ENCODE measurements at places on chromosomes 3 and 15.

- no peak for DNase-seq
These were observed 24.2 kb downstream of the PPM1L start for GRCh38 chr3:160780245-160780644.

DNA sequence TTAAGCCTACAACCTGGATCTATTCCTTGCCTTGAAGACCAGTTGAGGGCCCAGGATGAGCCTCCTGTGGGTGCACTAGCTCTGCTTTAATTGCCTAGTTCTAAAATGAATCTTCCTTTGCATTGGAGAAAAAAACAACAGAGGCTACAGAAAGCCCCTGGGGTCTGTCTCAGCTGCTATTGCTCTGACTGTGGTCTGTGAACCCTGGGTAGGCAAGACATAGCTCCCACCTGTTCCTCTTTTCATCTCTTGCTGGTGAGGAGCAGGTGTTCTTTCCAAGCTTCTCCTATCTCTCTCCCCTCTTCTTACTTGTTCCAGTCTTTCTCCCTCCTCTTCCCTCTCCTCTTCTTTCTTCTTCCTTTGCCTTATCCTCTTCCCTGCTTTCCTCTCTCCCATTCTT lies 28.8 kb downstream of the RBP2 start:
- DNase-seq = no peak

DNA sequence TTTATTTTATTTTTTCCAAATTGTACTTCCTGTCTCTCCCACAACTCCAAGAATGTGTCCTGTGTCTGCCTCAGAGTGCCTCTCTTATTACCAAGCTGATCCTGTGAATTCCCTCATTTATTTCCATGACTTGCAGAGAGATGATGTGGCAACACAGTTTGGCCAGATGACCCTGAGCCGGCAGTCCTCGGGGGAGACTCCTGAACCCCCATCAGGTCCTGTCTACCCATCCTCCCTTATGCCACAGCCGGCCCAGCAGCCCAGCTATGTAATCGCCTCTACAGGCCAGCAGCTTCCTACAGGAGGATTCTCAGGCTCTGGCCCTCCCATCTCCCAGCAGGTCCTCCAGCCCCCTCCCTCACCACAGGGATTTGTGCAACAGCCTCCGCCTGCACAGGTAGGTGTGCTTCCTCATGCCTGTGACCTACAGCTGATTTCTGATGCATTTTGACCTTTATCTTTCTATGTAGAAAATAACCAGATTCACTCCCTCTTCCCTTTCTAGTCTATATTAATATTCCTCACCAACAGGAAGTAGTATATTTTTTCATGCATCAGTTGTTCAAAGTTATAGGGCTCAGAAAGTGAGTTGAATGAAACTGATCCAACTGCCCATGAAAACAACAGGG lies 100.0 kb downstream of the ARPP21 start:
- no peak for DNase-seq

GRCh38 chr15:71597637-71598036 lies 212.7 kb upstream of the NR2E3 start:
- DNase-seq = no peak

DNA sequence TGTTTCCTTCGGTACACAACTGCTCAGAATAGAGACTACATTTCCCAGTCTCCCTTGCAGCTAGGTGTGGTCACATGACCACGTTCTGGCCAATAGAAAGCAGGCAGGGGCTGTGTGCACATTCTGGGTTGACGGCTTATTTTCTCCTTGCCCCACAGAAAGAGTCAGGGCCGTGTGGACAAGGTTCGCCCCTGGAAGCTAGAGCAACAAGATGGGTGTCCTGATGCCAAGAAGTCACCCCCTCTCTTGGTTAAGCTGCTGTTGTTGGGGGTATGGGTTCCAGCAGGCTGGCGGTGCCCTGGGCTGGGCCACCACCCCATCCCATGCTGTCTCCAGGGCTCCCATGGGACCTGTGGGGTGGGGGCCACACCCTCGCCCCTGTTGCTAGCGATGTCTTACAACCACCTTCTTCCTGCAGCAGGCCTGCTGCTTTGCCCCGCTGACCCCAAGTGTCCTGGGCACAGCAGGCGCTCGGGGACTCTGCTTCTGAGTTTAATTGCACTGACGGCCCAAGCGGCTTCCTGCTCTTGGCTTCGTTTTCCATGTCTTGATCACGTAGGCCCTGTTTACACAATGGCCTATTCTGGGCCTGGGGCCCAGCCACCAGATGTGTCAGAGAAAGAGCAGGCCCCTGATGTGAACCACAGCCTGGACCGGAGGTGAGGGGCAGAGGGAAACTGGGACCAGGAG lies 24.9 kb downstream of the ABTB1 start:
- DNase-seq = peak; percentile 86

GRCh38 chr3:42438193-42438592 lies 27.8 kb upstream of the LYZL4 start:
- DNase-seq = no peak

- DNase-seq = no peak
These were observed 622.2 kb downstream of the ZPLD1 start for GRCh38 chr3:103057003-103057402.

GRCh38 chr3:63193647-63194046 lies 84.5 kb upstream of the SYNPR start:
- peak; percentile 35 for DNase-seq

DNA sequence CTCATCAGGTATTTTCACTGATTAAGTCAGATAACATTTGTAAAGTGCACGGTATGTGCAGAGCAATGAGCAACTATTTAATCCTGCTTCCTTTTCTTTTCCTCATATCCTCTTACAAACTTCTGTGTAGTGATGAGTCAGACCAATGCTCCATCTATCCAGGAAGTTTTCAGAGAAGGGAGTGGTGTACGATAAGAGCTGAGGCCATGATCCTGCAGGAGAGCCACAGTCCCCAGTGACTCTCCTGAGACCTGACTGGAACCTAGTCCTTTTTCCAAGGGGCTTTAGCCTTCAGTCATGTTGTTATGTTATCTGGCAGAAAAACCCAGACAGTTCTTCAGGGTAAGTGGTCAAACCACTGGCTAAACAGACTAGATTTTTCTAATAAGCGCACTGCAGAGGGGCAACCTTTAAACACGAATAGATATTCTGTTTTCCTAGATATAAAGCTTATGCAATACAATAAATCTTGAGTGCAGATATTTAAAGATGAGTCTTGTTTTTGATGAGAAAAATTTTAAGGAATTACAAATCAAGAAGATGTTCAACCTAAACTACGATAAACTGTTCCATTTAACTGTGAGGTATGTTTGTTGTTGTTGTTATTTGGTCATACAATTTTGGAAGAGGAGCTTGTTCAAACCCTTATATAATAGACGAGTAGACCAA lies 110.5 kb upstream of the RAP2B start:
- DNase-seq = peak; percentile 86

- peak; percentile 96 for DNase-seq
These were observed 19.6 kb downstream of the PLXNA1 start for GRCh38 chr3:127002195-127003174.

- DNase-seq = no peak
These were observed 220.4 kb downstream of the SNRPN start for GRCh38 chr15:25175033-25175788.

DNA sequence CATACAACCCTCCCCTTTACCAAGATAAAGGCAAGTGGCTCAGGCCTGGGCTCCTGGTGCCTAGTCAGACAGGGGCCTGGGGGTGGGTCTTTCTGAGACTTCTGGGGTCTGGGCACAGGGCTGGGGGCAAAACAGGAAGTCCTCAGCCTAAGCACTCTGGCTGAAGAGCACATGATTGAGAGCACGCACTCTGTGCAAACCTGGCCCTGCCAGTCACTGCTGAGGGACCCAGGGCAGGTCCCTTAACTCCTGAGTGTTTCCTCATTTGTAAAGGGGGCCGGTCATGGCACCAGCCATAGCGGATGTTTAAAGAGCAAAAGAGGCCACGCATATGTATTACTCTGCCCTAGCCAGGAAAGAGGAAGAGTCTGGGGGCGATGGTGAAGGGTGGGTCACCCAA lies 16.0 kb downstream of the TKT start:
- DNase-seq = no peak

GRCh38 chr3:123546133-123546755 lies 38.6 kb downstream of the HACD2 start:
- DNase-seq = peak; percentile 89

GRCh38 chr3:155230382-155230781 lies 63.1 kb downstream of the STRIT1 start:
- peak; percentile 42 for DNase-seq

- DNase-seq = no peak
These were observed 155.3 kb upstream of the SLCO3A1 start for GRCh38 chr15:91698241-91698640.

- DNase-seq = no peak
These were observed 225.6 kb downstream of the CLSTN2 start for GRCh38 chr3:140160553-140160952.

- DNase-seq = no peak
These were observed 210.0 kb downstream of the NFKBIZ start for GRCh38 chr3:102059145-102059943.

GRCh38 chr3:38224357-38224756 lies 41.3 kb upstream of the SLC22A13 start:
- no peak for DNase-seq

DNA sequence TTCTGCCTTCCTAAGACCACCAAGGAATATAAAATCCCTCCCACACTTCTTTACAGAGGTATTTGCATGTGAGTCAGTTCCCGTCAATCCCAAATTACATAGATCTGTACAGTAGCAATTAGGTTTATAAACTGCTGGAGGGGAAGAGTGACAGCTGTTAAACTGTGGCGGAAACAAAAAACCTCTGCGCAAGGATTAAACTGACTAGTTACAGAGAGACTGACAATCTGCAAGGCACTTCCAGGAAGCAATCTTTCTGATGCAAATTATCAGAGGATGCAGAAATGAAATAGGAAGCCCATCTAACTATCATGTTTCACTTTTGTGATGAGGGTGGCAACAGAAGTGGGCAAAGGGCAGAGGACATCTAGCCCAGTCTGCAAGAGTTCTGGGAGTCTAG lies 150.4 kb downstream of the RTP4 start:
- no peak for DNase-seq

GRCh38 chr3:64799606-64800005 lies 111.8 kb upstream of the ADAMTS9 start:
- no peak for DNase-seq

- DNase-seq = peak; percentile 89
These were observed 14.9 kb downstream of the PLEKHO2 start for GRCh38 chr15:64856429-64857145.

- no peak for DNase-seq
These were observed 2.9 kb upstream of the TMEM266 start for GRCh38 chr15:76056931-76057330.

DNA sequence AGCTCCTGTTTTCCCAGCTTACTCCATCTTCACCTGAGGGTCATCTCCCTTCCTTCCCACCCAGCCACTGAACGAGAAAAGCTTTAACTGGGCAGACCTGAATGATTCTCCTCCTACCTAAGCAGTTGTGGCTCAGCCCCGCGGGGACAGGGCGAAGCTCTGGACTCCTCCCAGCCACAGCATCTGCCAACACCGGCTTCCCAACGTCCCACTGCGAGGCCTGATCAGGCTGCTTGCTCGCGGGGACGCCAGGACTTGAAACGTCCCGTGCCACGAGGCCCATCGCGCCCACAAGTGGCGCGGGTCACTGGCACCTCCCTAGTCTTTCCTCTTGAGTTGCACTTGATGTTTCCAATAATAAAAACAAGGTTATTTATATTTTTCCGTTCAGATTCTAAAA lies at the start of gene SPATA16:
Gene SPATA16 (minus strand): TSS at position 250 of the 400 bp plus-strand sequence. CDS start 23,504 bp downstream, outside the sequence.
- DNase-seq = no peak

GRCh38 chr15:27730868-27731267 lies 368.2 kb downstream of the OCA2 start:
- DNase-seq = no peak

GRCh38 chr15:57138349-57138788 lies 219.9 kb downstream of the TCF12 start:
- DNase-seq = peak; percentile 73

GRCh38 chr3:148329481-148330235 lies 368.0 kb upstream of the AGTR1 start:
- DNase-seq = peak; percentile 35

GRCh38 chr3:142444343-142444742 lies 3.5 kb downstream of the XRN1 start:
- no peak for DNase-seq

DNA sequence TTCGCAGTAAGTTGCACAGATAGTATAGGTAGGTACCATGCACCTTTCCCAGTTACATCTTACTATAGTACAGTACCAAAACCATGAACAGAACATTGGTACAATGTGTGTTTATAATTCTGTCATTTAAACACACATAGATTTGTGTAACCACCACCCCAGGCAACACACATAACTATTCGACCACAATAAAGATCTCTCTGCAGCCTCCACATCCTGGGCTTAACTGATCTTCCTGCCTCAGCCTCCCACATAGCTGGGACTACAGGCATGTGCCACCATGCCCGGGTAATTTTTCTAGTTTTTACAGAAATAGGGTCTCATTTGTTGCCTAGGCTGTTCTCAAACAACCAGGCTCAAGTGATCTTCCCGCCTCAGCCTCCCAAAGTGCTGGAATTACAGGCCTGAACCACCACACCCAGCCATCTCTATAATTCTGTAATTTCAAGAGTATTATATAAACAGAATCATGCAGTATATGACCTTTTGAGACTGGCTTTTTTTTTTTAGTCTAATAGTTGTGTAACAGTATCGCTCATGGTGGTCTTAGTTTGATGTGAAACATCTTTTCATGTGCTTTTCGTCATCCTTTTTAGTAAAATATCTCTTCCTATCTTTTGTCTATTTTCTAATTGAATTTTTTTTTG lies 13.3 kb upstream of the TMF1 start:
- DNase-seq = no peak

- DNase-seq = no peak
These were observed 14.4 kb downstream of the TMPRSS7 start for GRCh38 chr3:112048911-112049310.

DNA sequence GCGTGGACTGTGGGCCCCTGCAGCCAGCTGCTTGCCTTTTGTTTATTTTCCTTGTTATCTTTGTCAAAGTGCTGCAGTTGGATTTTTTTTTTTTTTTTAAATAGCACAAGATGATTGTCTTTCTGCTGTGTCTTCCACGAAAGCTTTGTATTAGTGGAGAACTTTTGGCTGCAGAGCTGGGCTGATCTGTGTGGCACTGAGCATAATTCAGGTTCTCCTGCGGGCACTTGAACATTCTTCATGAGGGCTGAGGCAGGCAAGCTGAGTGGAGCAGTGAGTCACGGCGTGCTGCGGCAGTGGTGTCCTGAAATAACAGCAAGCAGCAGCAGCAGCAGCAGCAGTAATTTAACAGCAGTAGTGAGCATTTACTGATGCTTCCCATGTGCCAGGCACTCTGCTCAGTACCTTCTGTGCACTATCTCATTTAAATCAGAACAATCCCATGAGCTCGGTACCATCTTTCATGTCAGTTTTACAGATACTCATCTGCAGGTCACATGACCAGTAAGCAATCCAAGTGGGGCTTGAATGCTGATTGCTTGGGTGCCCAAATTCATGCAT lies 45.8 kb downstream of the MITF start:
- DNase-seq = peak; percentile 92

GRCh38 chr15:50953302-50953701 lies 44.8 kb downstream of the AP4E1 start:
- DNase-seq = peak; percentile 22

- peak; percentile 40 for DNase-seq
These were observed 314.7 kb downstream of the LPP start for GRCh38 chr3:188468662-188469061.

- DNase-seq = peak; percentile 40
These were observed 363 bp downstream of the GTF2E1 start for GRCh38 chr3:120742849-120743365.

- no peak for DNase-seq
These were observed 831.4 kb downstream of the AGBL1 start for GRCh38 chr15:86911022-86911421.

- DNase-seq = no peak
These were observed at the start of gene TF for GRCh38 chr3:133745981-133746711. Gene TF (plus strand): TSS chr3:133746393. CDS start chr3:133746441, 48 bp downstream.

GRCh38 chr3:106920609-106921008 lies 456.6 kb upstream of the CCDC54 start:
- DNase-seq = no peak

All from EH (cell line).